ENCODE measurements at places on chromosomes 12 and 14. TPM values are rescaled to one million over a fixed set of nuclear protein-coding genes. Genes with fewer than 3 reads are reported as not detected.

The OR6C2 gene
- total RNA-seq, result not detected

The FBXL14 gene
- 9.0 TPM for total RNA-seq

The SLC16A7 gene
- total RNA-seq, result 48.9 TPM

The CPNE6 gene
- not detected for total RNA-seq

The ZFYVE21 gene
- total RNA-seq, result 81.3 TPM

The SOX5 gene
- total RNA-seq, result 7.7 TPM

The GALNT9 gene
- total RNA-seq, result 0.95 TPM

The KCNC2 gene
- not detected for total RNA-seq

The LDHB gene
- 712 TPM for total RNA-seq

The TEX52 gene
- not detected for total RNA-seq

The GPN3 gene
- total RNA-seq, result 10.6 TPM

The OASL gene
- 0.17 TPM for total RNA-seq

The NKX2-1 gene
- 0.09 TPM for total RNA-seq

The FSCB gene
- not detected for total RNA-seq

The RPAP3 gene
- total RNA-seq, result 3.7 TPM

The RAB3IP gene
- 0.94 TPM for total RNA-seq

The ANKRD33 gene
- total RNA-seq, result 0.16 TPM

The LRRC9 gene
- not detected for total RNA-seq

The SLC6A15 gene
- total RNA-seq, result 53.1 TPM

The CCDC184 gene
- total RNA-seq, result 0.32 TPM

The ZNF605 gene
- 9.4 TPM for total RNA-seq

The LRRC10 gene
- total RNA-seq, result not detected

The AQP5 gene
- total RNA-seq, result not detected

The FZD10 gene
- total RNA-seq, result not detected

The SLCO1A2 gene
- total RNA-seq, result not detected

The TEAD4 gene
- 2.5 TPM for total RNA-seq

The KRT72 gene
- not detected for total RNA-seq

The PMEL gene
- total RNA-seq, result 1.3 TPM

The ITFG2 gene
- total RNA-seq, result 14.3 TPM

The PTPRO gene
- 0.17 TPM for total RNA-seq

The ARHGEF40 gene
- 37.4 TPM for total RNA-seq

The SLC17A8 gene
- total RNA-seq, result 0.16 TPM

The TUBA1C gene
- total RNA-seq, result 124 TPM

The MANSC4 gene
- total RNA-seq, result not detected

The CD4 gene
- 0.17 TPM for total RNA-seq

The PGF gene
- 8.7 TPM for total RNA-seq

The FAM234B gene
- total RNA-seq, result 5.0 TPM

The BMAL2 gene
- total RNA-seq, result 8.4 TPM

The IFNG gene
- total RNA-seq, result not detected

Measured in bronchial smooth muscle cell (primary cell).